ENCODE measurements at places on chromosomes 13 and 19. TPM values are rescaled to one million over a fixed set of nuclear protein-coding genes. Genes with fewer than 3 reads are reported as not detected.

The DLEU7 gene
- not detected for total RNA-seq

DNA sequence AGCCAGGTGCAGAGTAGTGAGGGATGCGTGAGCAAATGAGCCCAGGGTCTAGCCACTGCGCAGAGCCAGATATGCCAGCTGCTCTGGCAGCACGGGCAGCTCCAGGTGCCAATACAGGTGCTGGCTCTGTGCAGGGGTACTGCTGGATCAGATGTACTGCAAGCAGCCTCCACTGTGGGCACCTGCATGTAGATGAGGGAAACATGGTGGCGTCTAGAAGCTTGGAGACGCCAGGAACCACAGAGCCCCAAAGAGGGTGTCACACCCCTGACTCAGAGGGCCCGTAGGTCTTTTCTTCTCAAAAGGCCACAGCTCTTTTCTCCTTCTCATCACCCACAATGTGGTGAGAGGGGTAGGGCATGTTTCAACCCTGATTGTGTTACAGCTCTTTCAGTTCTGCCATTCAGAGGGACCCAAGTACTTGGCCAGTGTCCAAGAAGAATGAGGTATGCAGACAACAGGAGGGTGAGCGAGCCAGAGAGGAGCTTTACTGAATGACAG is 244.4 kb upstream of the SLITRK1 start:
- no peak for DNase-seq

DNA sequence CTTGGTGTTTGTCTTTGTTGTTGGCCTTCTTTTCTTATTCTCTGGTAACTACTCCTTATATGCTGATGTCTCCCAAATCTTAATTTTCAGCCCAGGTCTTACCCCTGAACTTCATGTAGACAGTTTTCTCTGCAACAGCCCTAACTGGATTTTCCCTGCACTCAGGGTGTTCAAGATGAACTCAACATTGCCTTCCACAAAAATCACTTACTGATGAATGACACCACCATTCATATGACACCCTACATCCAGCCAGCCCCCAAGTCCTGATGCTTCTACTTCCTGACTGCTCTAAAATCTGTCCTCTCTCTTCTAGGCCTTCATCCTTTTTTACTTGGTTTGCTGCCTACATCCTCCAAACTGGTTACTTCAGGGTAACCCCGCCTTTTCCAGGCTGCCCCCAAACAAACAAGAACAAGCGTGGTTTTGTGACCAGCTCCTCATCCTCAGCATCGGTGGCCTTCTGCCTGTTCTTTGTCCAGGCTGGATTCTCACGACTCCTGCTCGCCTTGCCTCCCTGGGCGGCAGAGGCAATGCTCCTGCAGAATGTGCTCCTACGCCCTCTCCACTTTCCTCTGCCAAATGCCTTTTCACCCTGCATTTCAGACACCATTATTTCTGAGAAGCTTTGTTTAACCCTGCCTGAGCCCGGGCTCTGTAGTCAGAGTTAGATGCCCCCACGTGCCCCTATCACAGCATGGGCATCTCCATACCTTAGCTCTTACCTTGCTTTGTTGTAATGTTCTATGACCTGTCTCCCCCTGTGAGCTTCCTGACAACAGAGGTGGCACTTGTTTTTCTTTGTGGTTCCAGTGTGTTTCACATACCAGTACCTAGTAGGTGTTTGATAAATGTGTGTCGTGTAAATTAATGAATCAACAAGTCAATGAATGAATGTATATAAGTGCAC is 61.8 kb downstream of the WDFY2 start:
- DNase-seq: no peak

- DNase-seq: no peak
Observed at GRCh38 chr19:29690842-29691241, 24.2 kb downstream of the C19orf12 start.

The CNFN gene
- total RNA-seq: 353 TPM

The ANKLE1 gene
- total RNA-seq: 1.3 TPM

The CALR3 gene
- total RNA-seq: not detected

The S1PR4 gene
- total RNA-seq: 0.42 TPM

GRCh38 chr13:96214824-96215445 is 125.0 kb downstream of the HS6ST3 start:
- no peak for DNase-seq

DNA sequence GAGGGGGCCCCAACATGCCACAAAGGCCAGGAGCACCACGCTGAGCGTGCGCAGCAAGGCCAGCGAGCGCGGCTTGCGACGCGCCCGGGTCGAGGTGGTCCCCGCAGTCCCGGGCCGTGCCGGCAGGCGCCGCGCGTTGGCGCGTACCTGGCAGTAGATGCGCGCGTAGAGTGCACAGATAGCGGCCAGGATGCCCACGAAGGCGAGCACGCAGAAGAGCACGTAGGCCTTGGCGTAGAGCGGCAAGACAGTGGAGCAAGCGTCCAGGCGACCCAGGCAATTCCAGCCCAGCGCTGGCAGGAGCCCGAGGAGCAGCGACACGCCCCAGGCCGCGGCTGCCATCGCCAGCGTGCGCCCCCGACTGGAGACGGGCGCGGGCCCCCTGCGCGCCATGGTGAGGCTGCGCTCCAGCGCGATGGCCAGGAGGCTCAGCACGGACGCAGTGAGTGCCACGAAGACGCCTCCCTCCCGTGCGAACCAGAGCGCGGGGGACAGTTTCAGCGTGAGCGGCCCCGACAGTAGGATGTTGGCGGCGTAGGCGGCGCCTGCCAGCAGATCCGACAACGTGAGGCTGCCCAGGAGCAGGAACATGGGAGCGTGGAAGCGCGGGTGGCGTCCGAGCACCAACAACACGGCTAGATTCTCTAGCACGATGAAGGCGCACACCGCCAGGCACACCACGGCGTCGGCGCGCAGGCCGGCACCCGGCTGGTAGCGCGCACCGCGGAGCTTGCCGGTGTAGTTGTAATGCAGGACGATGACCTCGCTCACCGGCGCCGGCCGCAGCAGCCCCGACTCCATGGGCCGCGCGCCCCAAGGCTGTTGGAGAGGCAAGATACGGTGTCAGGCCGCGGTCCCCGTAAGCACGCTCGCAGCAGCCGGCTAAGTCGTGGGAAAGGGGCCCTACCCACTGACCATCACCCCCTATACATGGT is 2.8 kb downstream of the S1PR5 start:
- DNase-seq: no peak

DNA sequence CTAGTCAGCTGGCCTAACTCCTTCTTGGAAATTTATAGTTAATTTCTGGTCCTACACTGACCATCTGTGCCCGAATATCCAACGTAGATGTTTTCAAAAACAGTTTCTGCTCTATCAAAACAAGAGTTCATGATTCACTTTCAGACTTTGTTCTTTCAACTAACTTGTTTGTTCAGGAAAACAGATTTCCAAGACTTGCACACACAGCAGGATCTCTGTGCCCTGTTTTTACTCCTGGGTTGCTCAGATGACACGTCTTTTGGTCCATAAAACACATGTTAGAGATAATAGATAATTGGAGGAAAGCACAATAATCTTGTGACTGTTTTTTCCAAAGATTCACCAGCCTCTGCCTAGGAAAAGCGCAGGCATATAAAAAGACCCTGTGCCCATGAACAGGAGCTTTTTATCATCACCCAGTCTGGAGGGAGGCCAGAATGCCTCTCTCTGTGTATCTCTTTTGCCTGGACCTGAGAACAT is 218.0 kb downstream of the IRS2 start:
- no peak for DNase-seq

DNA sequence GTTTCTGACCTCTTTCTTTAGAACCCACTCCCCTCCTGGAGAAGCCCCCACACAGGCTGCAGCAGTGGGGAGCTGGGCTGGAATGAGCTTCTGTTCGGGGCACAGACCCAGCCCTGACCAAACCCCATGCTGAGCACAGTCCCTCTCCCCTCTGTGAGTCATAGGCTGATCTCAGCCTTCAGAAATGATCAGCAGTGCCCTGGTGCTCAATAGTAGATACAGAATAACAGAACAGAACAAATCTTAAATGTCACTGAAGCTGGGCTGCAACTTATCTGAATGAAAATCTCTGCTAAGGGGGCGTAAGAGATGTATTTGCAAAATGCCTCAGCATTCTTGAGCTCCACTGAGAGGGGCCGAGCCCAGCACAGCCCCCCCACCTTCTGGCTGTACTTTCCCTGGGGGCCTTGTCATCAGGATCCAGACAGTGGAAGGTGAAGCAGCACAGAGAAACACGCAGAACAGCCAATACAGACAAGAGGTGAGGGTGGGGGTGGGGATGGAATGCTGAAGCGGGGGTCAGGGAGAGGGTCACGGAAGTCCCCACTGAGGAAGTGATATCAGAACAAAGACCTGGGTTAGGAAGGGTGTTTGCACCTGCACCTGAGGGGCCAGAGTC is 9.9 kb downstream of the ZNF665 start:
- DNase-seq: no peak

The CLDN10 gene
- 38.7 TPM for total RNA-seq

DNA sequence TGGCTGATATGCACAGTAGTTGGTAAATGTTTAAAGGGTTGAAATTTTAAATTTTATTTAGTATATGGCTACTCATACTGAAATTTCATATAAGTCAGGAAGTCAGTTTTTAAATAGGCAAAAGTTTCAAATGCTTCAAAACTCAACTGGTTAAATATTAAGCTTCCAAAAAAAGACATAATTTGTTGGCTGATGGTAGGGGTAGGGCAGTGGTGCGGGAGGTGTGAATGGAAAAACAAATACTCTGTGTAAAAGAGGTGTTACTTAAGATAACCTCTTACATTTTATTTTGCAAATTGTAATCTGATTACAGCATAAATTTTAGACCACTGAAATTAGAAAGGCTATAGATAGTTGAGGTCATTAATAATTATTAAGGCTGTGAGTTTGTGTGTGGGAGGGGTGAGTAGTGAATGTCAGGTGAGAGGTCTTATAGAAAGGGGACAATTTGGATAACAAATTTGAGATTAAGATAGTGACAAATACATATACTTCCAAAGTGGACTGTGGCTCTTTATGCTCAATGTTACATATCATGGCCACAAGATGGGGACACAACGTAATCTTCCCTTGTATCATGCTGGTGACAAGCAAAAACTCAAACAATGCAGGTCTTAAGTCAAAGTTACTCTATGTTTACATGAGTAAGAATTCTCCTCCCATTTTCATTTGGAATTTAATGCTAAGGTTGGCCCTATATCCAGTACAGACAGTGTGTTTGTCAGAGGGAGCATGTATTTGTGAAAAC is 36.6 kb upstream of the OXGR1 start:
- DNase-seq: no peak
